ENCODE measurements at places on chromosomes 2 and 18.

DNA sequence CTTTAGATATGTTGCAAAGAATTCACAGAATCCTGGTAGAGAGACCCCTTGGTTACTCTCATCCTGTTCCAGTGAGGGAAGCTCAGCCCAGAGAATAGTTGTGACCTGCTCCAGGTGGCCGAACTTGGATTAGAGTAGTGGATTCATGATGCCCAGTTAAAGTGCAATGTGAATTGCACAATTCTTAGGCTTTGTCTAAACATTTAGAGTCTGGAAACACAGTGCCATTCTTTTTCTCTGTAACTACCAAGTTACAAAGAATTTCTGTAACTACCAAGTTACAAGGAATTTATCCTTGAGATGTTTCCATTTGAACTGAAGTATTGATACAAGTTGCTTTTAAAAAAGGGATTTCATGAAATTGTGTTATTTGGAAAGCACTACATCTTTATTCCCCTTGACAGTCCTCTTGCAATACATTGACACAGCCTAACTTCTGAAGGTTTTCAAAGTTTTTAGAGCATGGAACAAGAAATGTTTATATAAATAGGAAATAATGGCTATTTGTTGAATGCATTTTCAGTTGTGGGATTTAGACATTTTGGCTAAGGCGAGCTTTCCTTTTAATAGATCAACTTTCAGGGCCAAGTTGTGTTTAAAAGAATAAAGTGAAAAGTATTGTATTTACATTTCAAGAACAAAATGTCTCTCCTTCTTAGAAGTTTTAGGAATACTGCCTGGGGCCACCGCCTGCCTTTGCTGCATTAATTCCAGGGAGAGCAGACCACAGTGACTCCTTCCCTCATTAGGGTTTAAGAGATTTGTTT, 315.0 kb downstream of the LPIN1 start:
- DNase-seq, result no peak

DNA sequence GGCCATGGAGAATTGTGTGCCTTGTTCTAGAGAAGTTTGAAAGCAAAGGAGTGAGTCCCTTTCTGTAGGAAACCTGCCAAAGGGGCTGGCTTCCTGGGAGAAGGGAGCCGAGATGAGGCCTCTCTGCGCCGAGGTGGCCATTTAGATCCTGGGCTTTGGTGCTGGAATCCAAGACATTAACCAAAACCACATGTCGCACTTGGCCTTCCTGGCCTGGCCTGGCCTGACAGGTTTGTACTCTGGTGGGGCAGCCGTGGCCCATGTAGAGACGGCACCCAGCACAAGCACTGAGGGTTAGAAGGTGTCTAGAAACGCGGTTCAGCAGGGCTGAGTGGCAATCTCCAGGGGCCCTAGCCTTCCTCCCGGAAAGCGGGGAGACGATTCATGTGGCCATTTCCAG, 7.1 kb downstream of the CNNM3 start:
- DNase-seq, result no peak

GRCh38 chr2:78701546-78701945, 324.0 kb upstream of the REG3G start:
- DNase-seq, result no peak

DNA sequence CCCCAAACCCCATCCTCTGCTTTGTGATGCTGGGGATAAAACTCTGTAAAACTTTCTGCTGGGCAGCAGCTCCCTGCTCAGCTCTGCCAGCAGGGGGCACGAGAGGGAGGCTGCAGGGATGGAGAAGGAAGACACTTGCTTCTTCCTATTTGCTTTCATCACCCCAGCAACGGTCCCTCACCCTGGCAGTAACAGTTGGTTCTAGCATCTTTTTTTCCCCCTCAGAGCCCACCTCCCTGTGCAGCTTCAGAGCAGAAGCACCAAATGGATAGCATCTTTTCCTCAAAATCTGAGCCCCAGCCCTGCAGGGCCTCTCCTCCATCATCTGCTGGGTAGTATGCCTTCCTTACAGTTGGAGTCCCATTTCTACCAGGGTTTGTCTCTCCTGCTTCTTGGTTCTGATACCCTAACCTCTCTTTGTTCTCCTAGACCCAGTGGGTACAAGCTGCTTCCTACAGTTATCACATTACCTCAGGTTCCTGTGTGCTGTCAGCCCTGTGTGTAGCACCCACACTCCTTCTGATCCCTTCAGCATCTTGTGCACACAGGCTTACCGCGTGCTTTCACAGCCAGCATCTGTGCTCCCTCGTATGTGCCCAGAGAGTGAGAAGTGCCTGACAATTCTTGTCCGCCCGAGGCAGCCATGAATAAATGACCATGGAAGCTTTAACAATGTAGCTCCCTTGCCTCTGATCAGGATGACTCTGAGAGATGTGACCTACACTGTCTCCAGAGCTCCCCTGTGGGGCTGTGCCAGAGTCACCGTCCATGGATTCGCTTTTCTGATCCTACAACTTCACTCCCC, 14.5 kb downstream of the CKAP2L start:
- peak; percentile 81 for DNase-seq

DNA sequence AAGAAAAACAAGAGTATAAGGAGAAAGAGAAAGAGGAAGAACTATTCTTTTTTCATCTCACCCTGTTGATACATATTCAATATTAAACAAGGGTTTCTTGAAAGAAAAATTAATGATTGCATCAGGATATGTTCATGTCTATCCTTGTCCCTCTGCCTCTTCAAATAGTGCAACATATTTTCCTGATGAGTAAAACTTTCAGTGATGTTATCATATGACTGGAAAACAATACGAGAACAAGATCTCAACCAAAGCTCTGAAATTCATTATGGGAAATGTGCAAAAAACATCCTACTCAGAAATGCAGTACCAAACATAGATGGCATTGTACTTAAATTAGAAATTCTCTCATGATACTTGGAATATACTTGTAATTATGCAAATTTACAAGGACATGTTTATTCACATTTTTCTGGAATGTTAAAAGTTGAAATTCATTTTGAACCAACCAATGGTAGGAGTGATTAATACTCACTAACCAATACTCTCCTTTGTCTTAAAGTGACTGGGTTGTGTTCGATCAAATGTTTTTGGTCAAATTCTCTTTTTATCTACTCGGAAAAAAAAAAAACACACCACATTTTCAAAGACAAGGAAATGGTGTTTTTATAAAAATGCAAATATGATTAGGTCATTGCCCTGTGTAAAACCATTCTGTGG, 148.9 kb upstream of the GULP1 start:
- DNase-seq, result no peak

- no peak for DNase-seq
Measured at GRCh38 chr2:51505533-51505932, 473.6 kb upstream of the NRXN1 start.

- no peak for DNase-seq
Measured at GRCh38 chr18:7319161-7319560, 88.3 kb downstream of the LRRC30 start.

All from Daoy (cell line).